CD4-positive, alpha-beta T cell (primary cell): ENCODE measurements at places on chromosomes 1 and 21. TPM values are rescaled to one million over a fixed set of nuclear protein-coding genes. Genes with fewer than 3 reads are reported as not detected.

DNA sequence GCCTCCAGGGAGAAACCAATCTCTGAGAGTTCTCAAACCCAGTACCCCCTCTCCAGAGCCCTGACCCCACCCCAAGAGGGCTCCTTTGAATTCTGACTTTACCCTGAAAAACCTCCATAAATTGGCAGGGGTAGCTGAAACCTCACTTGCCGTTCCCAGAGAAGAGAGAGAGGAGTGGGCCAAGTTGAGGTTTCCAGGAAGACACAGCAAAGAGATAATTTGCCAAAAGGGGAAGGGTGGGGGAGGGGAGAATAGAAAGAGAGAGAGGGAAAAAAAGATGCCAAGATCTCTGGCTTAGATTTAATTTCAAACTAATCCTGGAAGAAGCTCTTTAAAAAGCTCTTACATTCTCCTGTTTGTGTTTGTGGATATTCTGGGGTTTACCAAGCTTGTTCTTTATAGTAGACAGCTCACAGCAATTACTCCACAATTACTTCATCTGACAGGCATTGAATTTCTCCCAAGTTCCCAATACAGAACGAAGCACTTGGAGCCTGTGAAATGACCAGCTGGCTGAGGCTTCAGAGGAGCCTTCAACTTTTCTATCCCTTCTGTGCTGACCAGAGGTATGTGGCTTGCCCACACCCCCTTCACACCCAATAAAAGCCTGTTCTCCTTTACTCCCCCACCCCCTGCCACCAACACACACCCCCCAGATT, 1.1 kb upstream of the GRHL3 start:
- DNase-seq, result no peak

GRCh38 chr1:105838071-105838470, 1218.4 kb upstream of the PRMT6 start:
- DNase-seq, result no peak

GRCh38 chr21:38760017-38760761, 45.5 kb upstream of the ETS2 start:
- no peak for DNase-seq

DNA sequence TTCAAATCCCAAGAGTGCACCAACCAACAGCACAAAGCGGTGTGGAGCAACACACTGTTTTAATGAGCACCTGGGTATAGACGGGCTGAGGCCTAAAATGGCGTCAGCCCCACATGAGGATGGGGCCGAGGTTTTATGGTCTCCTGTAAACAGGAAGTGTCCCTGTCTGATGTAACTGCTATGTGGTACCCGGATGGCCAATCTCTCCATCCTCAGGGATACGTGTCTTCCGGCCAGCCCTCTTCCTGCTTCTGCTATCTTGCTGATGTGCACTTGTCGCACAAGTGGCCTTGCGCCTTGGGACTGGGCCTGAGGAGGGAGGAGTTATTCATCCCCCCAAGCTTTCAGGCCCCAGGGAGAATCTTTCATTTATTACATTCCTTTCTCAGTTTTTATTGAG, 73.5 kb downstream of the CNST start:
- DNase-seq, result no peak

GRCh38 chr1:80054129-80054528, 1047.6 kb upstream of the ADGRL4 start:
- no peak for DNase-seq

GRCh38 chr1:223713546-223714420, 1.4 kb downstream of the CAPN2 start:
- DNase-seq, result peak; percentile 32

DNA sequence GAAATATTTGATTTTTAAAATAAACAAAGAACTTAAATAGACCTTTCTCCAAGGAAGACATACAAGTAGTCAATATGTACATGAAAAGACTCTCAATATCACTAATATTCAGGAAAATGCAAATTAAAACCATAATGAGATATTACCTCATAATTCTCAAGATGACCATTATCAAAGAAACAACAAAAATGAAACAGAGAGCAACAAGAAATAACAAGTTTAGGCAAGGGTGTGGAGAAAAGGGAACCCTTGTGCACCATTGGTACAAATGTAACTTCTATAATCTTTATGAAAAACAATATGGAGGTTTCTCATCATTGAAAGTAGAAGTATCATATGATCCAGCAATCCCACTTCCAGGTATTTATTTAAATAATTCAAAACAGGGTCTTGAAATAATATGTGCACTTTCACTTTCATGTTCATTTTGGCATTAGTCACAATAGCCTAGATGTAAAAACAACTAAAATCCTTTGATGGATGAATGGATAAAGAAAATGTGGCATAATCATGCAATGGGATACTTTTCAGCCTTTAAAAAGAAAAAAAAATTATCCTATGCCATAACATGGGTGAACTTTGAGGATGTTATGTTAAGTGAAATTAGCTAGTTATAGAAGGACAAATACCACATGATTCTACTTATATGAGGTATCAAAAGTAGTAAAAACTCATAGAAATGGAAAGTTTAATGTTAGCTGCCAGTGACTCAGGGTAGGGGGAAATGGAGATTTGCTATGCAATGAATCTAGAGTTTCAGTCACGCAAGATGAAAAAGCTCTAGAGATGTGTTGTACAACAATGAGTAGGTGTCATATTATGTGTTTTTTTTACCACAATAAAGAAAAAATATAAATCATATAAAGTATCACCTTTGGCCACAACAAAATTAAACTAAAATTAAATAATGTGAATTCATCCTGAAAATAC, 114.5 kb upstream of the LYPLAL1 start:
- no peak for DNase-seq

- DNase-seq, result peak; percentile 48
Measured at GRCh38 chr1:40389322-40389803, 15.8 kb downstream of the SMAP2 start.

DNA sequence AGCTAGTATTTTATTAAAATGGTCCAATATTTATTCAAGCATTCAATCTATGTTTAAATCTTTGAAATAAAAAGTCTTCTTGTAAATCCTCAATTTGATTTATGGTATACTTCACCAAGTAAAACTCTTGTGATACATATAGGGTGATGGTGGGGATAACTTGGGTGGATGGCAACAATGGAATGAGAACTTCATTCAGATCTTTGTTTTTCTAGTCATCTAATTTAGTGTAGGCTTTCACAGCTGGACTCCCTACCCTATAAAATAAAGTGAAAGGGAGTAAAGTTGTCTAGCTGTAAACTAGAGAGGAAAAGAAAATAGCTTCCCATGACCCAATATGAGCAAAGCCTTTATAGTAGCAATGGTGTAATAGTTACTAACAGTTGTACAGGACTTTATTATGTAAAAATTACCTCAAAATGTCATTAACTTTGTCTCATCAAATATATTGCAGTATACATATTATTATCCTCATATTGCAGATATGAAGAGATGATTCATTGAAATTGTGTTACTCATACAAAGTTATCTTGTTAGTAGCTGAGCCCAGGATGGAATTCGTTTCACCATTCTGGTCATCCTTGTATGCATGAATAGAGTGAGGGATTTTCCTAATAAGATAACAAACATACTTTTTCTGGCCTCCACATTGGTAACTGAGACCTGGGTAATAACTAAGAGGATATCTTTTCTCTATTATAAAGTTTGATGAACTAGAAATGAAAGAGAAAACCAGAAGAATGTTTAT, 1377.7 kb upstream of the ADGRL4 start:
- DNase-seq, result no peak

DNA sequence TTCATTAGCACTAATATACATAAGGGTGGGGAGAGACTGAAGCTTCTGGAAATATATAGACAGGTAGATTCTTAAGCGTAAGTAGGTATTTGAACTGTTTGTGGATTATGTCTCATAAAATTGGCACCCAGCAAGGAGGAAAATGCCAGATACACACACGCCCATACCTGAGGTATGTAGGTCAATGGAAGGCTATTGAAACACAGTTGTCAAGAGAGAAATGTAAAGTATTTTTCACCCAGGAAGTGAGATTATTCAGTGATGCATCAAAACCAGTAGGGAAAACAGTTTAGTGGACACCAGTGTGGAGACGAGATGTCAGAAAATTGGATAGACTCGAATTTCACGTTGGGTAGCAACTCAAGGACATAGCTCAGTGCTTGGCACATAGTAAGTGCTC, 4.7 kb upstream of the RSPH1 start:
- DNase-seq, result no peak

DNA sequence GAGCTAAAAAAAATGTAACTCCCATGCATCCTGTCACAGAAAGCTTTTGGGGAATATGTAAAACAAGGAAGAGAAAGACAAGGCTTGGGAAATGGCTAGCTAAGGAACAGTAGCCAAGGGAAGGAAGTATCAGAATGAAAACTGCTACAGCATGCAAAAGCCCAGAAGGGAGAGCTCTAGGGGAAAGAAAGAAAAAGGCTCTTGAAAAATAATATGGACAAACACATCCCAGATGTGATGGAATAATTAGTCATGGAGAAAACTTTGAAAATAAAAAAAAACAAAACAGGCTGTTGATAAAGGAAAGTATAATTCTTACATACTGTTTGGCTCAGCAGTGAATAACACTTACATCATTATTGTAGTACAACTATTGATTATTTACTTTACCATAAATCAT, 47.9 kb upstream of the VCAM1 start:
- no peak for DNase-seq

DNA sequence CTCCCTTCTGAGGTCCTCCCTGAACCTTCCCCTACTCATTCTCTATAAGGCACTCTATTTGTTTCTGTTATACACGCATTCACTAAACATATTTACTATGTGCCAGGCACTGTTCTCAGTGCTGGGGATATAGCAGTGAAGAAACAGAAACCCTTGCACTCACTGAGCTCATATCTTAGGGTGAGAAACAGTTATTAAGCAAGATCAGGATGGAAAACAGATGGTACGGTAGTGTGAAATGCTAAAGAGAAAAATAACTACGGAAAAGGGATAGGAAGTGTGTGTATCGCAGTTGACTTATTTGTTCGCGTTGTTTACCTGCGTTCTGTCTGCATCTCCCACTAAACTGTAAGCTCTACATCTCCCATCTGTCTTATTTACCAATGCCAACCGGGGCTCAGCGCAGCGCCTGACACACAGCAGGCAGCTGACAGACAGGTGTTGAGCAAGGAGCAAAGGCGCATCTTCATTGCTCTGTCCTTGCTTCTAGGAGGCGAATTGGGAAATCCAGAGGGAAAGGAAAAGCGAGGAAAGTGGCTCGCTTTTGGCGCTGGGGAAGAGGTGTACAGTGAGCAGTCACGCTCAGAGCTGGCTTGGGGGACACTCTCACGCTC, 572 bp downstream of the CYB5RL start:
- DNase-seq, result no peak

- DNase-seq, result no peak
Measured at GRCh38 chr1:197683895-197684553, 91.3 kb downstream of the DENND1B start.

DNA sequence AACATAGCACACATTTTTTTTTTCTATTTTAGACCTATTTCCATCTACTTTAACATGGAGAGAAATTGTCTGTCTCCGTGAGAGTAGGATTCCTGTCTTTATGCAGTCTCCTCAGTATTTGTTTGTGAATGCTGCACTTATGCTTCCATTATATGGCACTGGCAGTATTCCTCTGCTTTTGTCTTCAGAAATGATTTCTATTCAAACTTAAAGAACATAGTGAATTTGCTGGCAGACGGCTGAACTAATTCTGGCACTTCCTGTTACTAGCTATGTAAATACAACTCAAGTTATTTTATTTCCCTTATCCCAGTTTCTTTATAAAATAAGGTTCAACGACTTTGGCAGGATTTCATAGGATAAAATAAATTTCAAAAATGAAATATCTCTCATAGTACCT, 45.3 kb downstream of the KCTD3 start:
- DNase-seq, result no peak

DNA sequence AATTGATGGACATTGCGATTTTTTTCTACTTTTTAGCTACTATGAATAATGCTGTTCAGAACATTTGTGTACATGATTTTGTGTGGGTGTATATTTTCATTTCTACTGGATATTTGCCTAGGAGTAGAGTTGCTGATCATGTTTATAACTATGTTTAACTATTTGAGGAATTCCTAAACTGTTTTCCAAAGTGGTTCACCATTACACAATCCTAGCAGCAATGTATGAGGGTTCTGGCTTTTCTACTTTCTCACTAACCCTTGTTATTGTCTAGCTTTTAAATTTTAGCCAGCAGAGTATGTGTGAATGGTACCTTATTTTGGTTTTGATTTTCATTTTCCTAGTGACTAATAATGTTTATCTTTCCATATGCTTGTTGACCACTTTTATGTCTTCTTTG, 86.2 kb downstream of the ATG4C start:
- no peak for DNase-seq

DNA sequence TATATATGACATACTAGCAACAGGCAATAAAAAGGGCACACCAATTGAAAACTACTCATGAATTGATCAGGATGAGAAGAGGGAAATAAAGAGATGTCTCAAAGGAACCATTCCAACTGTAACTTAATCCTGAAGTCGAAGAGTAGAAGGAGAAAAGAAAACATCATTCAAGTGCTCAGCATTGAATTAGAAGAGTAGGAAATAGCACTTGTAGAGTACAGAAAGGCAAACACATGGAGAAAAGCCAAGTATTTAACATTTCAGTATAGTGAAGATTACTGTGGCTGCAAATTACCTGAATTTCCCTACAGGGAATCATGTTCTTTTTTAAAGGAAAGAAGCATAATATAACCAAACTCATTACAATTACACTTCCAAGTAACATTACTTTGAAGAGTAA, 205.0 kb downstream of the KCTD3 start:
- no peak for DNase-seq

GRCh38 chr1:204348242-204348641, 11.5 kb downstream of the PLEKHA6 start:
- DNase-seq, result no peak

DNA sequence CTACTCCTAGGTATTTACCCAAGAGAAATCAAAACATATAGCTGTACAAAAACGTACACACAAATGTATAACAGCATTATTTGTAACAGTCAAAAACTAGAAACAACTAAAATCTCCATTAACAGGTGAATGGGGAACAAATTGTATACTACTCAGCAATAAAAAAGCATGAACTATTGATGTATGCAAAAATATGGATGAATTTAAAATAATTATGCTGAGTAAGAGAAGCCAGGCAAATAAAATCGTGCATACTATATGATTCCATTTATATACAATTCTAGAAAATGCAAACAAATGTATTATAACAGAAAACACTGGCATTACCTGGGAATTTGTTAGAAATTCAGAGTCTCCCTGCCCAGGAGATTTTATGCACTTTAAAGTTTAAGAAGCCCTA, 150.1 kb downstream of the GDAP2 start:
- DNase-seq, result no peak

ZNF683 gene
- total RNA-seq, result not detected

HNRNPCL1 gene
- not detected for total RNA-seq

RXFP4 gene
- not detected for total RNA-seq

AADACL3 gene
- total RNA-seq, result not detected

FMOD gene
- not detected for total RNA-seq

RAB25 gene
- total RNA-seq, result 0.58 TPM

FAM78B gene
- total RNA-seq, result not detected

USH2A gene
- total RNA-seq, result not detected
